Stimulated activated CD4-positive, alpha-beta T cell treated with anti-CD3 and anti-CD28 coated beads, Interleukin-4, amount 100 ng/mL, for 1 hour (primary cell): ENCODE measurements at places on chromosomes 1 and 21.

DNA sequence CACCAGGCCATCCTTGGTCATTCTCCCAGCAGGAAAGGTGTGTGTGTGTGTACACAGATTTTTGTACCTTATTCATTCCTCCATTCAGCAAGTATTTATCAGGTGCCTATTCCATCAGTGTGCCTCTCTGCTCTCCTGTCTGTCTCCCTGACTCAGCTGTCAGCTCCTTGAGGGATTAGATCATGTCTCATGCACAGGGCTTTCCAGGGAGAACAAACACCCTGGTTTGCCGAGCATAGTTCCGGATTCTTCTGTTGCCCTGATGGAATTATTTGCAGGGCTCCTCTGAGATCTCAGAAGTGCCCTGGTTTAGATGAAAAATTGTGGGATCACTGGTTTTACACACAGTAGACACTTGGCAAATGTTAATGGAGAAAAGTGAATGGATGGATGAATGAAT, 8.1 kb upstream of the SDHB start:
- no peak for DNase-seq

- no peak for DNase-seq
Measured at GRCh38 chr1:233738396-233738795, 124.5 kb downstream of the KCNK1 start.

- no peak for DNase-seq
Measured at GRCh38 chr1:180235077-180235501, 5.0 kb downstream of the LHX4 start.

- peak; percentile 25 for DNase-seq
Measured at GRCh38 chr1:161915051-161915503, 108.6 kb downstream of the OLFML2B start.

DNA sequence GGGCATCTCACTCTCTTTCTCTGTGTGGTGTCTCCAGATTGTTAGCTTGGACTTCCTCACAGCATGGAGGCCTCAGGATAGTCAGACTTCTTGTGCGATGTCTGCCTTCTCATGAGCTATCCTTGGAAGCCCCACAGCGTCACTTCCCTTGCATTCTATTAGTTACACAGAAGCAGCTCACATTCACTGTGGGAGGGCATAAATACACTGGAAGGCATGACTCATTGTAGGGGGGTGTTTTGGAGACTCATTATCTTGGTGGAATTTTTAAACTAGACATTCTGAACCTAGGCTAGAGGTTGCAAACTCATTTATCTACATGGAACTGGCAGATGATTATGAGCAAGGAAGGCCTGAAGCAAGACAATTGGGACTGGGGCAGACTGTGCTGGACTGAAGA, 21.4 kb upstream of the FASLG start:
- DNase-seq: peak; percentile 40

DNA sequence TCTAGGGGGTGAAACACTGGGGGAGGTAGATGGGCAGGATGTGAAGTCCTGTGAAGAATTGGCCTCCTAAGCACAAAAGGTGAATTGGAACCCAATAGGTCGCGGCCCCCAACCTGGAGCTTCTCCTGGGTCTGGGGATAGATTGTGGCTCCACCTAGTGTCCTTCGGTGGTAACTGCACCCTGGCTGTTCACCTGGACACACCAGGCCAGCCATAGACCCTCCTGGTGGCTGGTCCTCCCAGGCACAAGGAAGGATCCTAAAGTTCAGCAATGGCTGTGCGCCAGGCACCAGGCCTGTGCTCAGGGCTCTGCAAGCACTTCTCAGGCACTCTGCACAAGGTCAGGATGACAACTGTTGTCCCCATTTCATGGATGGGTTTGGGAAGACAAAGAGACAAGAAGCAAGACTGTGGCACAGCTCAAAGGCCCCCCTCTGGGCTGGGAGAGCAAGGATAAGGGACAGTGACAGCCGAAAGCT, 13.5 kb downstream of the ESPN start:
- peak; percentile 71 for DNase-seq

- DNase-seq: no peak
Measured at GRCh38 chr1:1360506-1361169, 2.3 kb upstream of the MXRA8 start.

DNA sequence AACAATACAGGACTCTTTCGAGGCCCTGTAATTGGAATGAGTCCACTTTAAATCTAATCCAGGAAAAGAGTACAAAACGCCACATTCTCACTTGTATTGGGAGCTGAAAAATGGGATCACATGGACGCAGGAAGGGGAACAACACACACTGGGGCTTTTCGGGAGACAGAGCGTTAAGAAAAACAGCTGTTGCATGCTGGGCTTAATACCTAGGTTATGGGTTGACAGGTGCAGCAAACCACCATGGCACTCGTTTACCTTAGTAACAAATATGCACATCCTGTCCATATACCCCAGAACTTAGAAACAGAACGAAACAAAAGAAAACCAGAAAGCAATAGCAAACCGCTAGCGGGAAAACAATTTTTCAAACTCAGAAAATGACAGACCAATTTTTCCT, 1532.7 kb upstream of the TPTE start:
- DNase-seq: no peak

DNA sequence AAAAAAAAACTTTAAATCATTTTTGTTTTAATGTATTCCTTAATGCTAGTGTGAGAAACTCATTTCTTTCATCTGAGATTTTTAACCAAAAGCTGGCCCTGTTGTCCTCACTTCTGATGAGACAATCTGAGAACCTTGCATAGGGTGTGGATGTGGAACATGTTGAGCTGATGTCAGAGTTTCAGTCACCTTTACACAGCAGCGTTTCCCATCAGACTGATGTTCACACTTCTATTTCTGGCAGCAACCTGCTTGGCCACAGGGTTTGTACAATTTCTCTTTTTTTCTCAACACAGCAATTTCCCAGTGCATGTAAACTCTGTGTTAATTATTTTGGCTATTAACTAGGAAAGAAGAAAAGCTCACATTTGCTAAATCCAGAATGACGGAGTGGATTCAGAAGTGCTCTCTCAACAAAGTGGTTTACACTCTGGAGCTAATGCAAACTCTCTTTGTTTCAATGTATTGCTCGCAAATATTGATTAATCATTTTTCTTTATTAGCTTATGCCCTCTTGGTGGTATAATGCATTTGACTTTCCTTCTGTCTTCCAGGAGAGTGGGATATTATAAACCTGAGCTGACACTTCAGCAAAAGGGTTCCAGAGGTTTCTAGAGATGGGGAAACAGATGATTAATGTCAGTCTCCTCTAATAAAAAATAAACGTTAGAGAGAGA, 70.5 kb upstream of the HSPA13 start:
- no peak for DNase-seq

- DNase-seq: no peak
Measured at GRCh38 chr1:199282751-199283305, 644.0 kb downstream of the PTPRC start.

DNA sequence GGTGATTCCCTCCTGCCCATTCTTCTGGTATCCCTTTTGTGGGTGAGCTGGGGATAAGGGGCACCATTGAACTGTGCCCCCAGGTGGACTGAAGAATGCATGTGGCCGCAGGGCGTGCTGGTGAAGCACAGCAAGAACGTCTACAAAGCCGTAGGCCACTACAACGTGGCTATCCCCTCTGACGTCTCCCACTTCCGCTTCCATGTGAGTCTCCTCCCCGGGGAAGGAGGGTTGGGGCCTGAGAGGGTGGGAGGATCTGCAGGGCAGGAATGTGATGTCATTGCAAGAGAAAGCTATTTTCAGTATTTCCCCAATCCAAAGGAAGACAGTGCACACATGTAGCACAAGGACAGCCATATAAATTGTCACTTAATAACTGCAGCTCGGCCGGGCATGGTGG, 7.5 kb upstream of the KPNA6 start:
- no peak for DNase-seq

- no peak for DNase-seq
Measured at GRCh38 chr1:216535059-216535458, 111.8 kb upstream of the USH2A start.

DNA sequence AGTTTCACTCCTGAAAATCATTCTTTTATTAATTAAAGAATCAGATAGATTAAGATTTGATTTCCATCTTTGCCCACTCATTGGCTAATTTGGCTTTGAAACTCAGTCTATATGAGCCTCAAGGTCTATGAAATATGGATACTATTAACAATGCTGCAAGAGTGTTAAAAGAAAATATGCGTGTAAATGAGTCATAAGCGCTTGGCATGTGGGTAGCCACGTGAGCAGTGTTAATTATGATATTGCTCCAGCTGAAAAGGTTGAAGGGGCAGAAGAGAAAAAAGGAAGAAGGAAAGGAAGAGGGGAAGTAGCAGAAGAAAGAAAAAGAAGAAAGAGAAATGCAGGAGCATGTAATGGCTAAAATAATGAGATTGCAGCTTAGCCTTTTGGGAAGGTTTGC, 151.4 kb downstream of the CHRM3 start:
- DNase-seq: no peak

GRCh38 chr1:39635205-39635870, 4.1 kb downstream of the HEYL start:
- no peak for DNase-seq

GRCh38 chr1:22722901-22723550, 12.4 kb downstream of the EPHB2 start:
- DNase-seq: no peak

DNA sequence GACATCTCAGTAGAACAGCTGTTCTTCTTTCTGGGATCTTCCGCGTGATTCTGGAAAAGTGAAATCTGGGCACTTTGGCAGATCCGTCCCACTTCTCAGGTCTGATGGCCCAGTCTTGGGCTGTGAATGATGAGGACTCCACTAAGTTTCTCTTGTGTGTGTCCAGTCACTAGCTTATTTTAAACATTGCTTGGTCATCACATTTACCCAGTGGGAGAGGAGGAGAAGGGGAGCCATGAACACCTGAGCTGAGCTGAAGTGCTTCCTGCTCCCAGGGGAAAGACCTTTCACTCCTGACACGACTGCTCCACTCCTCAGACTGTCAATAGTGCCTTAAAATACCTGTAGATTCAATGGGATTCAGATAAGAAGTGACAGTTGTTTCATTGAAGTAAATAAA, 101.9 kb upstream of the SLC35F3 start:
- DNase-seq: no peak

DNA sequence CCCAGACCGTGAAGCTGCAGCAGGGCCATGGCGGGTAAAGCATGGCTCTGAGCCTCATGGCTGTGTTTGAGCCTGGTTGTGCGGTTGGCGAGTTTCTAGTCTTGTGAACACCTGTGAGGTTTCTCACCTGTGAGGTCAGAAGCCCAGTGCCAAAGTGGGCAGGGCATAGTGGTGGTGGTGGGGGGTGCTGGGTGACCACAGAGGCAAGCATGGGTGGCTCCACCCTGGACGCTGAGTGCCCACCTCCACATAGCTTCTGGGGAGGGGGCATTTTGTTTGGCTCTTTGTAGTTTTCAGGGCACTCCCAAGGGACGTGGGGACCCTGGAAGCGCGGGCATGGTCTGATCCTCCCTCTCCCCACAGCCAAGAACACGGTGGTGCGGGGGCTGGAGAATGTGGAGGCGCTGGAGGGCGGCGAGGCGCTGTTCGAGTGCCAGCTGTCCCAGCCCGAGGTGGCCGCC, 91.1 kb downstream of the TRIM11 start:
- no peak for DNase-seq

GRCh38 chr21:29104239-29104708, 26.2 kb upstream of the MAP3K7CL start:
- no peak for DNase-seq

DNA sequence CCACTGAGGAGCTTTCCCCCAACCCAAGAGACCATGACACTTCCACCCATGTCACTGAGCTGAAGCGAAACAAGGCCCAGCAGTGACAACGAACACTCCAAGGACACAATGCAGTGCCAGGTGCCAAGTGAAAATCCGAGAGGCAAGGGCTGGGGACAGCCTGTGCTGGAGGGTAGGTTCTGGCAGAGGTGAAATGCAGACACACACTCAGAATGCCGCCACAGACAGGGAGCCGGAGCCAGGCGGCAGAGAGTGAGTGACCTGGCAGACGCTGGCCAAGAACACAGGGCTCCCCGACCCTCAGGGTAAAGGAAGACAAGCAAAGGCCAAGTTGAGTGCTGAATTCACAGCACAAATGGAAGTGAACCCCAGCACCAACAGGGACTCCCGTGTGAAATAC, 78.9 kb downstream of the CD46 start:
- DNase-seq: no peak

DNA sequence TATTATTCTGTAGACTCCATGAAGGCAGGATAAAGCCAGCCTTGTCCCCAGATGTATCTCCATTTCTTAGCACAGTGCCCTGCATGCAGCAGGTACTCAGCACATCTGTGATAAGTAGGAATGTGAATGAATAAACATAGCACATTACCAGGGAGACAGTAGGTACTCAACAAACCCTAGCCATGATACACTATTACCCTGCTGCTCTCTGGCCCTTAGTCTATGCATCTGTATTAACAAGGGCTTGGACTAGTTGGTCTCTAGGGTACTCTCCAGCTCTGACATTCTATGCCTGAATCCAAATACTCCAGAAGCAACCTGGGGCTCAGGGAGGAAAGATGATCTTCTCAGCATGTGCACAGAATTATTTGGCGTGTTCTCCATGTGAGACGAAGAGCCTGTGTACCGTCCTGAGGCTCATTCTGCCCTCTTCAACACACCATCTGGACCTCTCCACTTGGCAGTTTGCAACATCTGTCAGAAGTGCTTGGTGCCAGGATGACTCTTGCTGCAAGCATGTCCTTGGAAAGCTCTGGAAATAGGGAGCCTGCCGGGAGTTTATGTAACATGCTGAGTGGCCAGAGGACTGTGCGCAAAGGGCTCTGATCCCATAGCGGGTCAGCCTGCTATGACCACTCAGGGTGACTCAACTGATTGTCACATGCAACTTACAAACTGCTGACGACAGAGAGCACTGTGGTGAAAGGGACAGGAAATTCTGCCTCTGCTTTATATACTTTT, 228.2 kb upstream of the USP24 start:
- no peak for DNase-seq
